ENCODE measurements at places on chromosomes 2 and 18.
A peak's percentile ranks its signal among the peaks of the same experiment; 100 is the strongest.

DNA sequence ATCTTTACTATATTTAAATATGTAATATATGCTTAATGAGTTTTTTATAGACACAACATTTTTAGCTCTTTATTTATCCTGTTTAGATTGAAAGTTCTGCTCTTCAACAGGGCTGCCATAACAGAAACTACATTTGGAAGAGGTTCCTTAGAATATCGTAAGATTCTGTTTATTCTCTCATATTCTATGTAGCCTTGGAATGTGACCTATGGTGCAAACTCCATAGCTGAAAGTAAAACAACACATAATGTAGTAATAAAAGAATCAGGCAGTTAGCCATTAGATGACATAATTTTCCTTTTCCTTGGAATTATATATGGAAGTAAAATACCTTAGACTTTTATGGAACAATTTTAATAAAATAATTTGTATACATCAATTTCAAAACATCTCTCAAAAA is 91.3 kb downstream of the ZNF804A start:
- peak; percentile 25 for DNase-seq

DNA sequence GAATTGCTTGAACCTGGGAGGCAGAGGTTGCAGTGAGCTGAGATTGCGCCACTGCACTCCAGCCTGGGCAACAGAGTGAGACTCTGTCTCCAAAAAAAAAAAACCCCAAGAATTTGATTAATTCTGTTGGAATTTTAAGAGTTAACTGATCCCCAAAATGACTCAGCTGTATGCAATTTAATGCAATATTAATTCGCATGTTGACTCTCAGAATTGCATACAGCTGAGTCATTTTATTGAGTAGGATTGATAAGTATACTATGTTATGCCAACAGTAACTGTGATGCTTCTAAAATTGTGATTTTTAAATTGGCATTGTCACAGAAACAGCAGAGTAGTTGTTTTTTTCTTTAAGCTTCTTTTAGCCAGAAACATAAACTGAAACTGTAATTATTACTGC is 19.6 kb downstream of the MSH2 start:
- DNase-seq, result peak; percentile 22

DNA sequence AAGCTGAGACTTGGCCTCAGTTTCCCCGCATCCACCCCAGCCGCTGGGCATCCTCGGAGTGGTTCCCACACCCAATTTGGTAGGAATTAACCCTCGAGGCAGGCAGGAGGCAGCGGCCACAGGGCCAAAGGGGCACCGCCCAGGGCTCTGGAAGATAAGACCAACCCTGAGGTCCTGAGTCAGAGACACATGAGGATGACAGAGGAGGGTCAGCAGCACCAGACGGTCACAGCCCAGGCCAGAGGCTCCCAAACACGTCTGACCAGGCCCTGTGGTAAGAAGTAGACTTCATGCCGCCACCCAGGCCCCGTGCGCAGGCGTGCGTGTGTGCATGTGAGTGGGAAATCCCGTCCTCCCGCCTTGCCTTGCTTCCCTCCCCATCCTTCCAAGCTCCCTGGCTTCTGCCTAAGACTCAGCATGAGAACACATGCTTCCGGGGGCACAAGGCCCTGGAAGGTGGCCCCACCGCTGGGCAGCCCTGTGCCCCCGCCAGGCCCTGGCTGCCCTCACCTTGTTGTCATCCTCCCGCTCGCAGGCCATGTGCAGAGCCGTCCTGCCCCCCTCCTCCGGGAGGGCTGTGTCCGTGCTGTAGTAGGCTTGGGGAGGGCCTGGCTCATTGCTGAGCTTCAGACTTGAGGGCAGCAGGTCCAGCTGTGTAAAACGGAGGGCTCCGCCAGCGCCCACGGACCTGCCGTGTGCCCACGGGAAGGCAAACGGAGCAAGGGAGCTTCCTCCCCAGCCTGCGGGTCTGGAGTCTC is 46.3 kb downstream of the ANKMY1 start:
- no peak for DNase-seq

DNA sequence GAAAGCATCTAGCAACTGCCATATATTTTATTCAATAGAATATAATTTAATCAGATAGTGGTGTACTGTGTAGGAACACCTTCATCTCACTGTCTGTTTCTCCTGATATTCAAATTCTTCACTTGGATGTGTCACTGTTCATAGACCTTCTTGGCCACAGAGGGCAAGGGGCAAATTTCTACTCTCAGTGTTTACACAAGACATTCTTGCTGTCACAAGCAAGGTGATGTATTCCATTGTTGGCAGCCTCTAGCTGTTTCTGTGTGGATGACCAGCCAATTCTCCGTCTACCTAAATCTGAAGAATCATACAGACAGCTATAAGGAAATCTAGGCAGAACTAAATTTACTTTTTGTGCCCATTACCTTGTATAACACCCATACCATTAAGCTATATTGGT is 948.3 kb downstream of the CNTNAP5 start:
- peak; percentile 50 for DNase-seq

DNA sequence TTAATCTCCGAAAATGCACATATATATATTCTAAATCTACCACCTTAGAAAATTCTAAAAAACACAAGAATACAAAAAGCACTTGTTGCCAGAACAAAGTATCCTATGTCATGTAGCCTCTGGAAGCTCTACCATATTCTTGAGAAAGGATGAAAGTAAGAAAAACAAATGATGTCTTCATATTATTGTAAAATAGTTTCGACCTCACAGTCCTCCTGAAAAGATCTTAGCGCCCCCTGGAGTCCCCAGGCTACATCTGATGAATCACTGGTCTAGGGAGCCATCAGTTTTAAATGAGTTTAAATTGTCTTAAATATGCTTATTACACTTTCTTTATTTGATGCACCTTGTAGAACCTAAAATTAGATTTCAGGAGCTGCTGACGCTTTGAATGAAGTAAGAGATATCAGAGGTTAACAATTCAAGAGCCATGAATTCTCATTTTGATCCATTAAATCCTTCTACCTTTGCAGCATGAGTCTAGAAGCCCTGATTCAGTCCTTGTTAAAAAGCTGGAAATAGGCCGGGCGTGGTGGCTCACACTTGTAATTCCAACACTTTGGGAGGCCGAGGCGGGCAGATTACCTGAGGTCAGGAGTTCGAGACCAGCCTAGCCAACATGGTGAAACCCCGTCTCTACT is 138.8 kb downstream of the MCFD2 start:
- peak; percentile 70 for DNase-seq

GRCh38 chr18:39596221-39596620 is 2030.6 kb upstream of the CELF4 start:
- DNase-seq, result peak; percentile 28

GRCh38 chr2:68740400-68740914 is 5.8 kb downstream of the ARHGAP25 start:
- DNase-seq, result peak; percentile 69

DNA sequence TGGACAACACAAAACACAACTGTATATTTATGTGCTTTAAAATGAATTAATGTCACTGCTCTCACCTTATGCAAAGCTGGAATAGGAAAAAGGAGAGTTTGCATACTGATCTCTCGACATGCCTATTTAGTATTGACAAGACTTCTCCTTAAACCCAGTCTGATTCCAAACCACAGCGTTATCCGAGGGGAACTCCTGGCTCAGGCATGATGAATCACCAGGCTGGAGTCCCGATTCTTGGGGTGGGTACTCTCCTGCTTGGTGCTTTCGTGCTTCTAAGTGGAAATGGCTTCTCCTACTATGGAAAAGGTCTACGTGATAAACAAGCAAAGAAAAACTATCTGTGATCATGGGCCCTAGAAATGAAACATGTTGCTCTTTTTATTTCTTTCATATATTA is 88.9 kb upstream of the SLC35G4 start:
- DNase-seq, result no peak

DNA sequence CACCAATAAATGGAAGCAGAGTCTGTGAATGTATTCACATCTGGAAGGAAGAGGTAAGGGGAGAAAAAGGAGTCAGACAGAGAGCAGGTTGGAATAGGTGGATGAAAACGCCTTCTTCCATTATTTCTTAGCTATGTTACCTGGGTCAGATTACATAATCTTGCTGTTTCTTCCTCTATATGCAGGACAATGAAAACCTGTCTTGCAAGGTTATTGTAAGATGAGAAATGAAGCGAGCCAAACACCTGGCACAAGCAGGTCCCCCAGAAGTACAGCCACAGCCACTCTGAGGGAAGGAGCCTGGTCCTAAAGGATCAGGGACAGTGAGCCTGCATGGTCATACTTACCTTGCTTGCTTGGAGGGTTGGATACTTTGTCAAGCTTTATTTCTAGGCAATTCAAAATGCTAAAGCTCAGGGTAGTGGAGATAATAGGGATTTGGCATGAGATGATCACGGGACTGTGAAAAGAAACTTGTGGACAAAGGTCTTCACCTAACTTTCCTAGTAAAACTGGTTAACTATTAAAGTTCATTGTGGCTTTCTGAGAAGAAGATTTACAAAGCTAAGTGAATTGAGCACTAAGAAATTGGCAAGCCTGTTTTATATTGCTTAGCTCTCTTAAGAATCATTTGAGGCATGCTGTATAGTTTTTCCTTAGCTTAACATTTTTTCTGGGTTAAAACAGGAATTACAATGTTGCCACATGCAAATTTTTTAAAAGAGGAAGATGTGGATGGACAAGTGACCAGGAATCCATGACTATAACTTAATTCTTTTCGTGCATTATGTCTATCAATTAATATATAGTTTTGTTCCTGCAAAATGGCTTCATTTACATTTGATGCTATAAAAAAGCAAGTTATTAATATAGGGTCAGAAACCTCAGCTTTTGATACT is 15.7 kb upstream of the PLA2R1 start:
- DNase-seq, result no peak

GRCh38 chr2:2750867-2751714 is 420.0 kb upstream of the MYT1L start:
- no peak for DNase-seq

GRCh38 chr2:40485854-40486253 is 34.0 kb upstream of the SLC8A1 start:
- no peak for DNase-seq

- no peak for DNase-seq
These were observed 400.3 kb downstream of the NCKAP5 start for GRCh38 chr2:133167990-133168389.

DNA sequence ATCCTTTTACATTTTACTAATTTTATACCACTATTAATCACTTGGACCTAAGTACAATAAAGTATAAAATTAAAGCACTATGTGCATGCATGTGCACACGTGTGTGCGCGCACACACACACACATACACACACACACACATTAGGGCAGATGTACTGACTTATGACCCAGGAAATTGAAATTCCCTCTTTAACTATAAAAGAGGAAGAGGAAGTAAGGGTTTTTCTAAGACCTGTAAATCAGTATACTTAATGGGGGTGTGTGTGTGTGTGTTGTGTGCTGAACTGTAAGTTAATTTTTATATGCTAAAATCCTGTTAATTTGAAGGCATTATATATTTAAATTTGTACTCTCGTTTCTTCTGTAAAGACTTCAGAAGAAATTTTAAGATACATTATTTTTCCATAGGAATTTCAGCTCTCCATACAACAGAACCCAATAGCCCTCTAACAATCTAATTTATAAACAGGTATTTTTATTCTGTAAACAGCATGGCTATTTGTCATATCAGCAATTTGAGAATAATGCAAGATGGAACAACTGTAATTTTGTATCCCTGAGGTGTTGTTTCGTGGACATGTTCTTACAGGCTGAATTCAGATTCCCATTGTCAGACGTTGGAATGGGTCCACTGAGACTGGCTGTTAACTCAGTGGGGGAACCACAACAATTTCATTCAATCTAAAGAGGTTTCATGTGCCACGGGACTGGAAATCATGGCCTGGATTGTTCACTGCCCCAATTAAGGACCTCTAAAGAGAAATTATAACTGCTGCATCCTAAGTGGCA is 90.9 kb downstream of the PLA2R1 start:
- DNase-seq, result no peak

- no peak for DNase-seq
These were observed 32.1 kb upstream of the INSIG2 start for GRCh38 chr2:118056165-118056534.

- no peak for DNase-seq
These were observed 133.3 kb upstream of the UNC80 start for GRCh38 chr2:209638346-209638745.

DNA sequence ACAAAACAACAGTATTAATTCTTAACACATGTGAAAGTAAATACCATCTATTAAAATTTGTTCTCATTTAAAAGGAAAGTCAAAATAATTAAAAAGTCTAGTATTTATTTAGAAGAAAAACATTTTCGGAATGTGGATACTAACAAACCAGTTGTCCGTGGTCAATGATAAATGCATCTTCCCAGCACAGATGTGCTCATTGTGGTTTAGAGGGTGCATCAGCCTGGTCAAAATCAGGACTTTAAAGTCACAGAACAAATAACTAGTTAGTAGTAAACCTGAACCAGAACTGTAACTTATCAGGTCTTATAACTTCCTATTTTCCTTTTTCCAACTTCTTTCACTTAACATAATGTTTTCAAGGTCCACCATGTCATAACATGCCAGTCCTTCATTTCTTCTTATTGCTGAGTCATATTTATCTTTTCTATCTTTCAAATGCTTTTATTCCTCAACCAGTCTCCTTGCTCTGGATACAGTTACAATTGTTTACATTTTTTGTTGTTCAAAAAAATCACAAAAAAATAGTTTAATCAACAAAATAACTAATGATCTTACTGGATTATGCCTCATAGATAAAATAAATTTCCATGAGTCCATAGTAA is 55.8 kb downstream of the ID2 start:
- DNase-seq, result peak; percentile 30

DNA sequence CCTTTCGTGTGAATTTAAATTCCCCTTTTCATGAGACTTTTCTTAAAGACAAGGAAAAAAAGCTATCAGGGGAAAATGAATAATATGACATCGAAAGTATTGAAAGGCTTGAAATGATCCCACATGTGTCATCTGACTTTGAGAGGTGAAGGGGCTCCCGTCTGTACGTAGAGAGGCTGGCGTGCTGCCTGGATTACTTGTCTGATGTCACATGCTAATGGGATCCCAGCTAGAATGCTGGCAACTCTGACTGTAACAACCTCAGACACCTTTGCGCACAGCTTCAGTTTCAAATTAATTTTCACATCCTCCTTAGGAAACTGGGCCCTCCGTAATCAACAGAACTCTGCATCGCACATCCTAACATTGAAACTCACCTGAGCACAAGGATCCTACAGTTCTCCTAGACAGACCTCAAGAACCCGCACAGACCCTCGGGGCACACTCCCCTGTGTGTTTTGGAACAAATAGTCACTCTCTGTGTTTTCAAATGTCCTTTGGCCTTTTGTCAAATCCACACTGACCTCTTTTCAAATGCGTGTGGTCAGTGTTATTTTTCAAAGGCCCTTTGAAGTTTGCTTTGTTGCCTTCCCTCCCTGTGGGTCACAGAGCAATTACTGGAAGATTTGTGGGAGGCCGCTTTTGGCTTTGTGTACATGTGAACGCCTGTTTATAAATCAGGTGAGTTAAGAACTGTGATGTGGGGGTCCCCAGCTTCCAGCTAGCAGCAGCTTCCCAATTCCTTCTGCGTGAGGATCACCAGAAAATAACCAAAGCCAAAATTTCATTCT is 65.9 kb downstream of the IL1R2 start:
- no peak for DNase-seq

GRCh38 chr18:22088029-22088428 is 81.4 kb upstream of the GATA6 start:
- DNase-seq, result peak; percentile 5

- no peak for DNase-seq
These were observed 87.7 kb downstream of the ZAP70 start for GRCh38 chr2:97801028-97801427.

Measured in mesenchymal stem cell (in vitro differentiated cells and primary cell).